ENCODE measurements at places on chromosomes 16 and 17.

DNA sequence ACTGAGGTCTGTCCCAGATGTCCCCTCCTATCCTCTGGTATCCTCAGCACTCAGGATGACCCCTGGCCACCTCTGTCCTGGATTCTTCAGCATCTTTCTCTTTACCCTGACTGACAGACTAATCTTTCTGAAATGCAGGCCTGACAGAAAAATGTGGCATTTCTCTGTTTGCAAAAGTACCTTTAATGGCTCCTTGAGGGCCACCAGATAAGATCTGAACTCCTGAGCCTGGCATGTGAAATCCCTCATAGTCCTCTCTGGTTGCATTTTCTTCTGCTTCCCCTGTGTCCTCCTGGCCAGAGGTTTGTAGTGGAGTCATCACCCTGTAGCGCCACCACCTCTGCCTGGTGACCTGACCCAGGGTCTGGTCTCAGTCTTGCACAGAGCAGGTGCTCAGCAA, 2.0 kb upstream of the ELMO3 start:
- DNase-seq: no peak

- no peak for DNase-seq
Measured at GRCh38 chr16:60181536-60181935, 1447.4 kb upstream of the GOT2 start.

GRCh38 chr17:81513753-81514488, 1.3 kb upstream of the ACTG1 start:
- DNase-seq: no peak

- DNase-seq: no peak
Measured at GRCh38 chr16:27355610-27356009, 41.8 kb downstream of the IL4R start.

DNA sequence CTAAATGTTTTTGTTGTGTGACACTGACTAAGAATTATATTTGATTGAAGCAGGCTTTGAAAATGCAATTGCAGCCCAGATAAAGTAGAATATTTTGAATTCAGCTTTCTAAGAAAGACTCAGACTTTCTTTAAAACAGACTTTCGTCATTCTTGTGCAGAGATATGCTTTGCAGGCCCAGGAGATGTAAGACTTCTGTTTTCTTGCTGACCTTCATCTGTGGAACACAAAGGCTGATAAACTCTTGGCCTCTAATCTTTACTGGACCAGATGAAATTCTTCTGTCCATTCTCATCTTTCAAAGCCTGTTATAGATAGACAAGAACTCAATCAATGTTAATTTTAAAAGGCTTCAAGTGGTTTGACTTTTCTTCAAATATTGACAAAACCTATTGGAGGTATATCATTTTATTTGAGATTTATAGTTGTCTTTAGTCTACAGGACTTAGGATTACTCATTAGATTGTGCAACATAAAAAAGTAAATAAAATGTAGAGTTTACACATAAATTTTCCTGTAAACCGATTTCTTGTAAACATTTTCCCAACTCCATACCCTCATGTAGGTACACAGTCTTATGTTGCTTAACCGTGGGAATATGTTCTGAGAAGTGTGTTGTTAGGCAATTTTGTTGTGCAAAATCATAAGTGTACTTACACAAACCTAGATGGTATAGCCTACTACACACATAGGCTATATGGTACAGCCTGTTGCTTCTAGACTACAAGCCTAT, 94.2 kb downstream of the MAP2K4 start:
- no peak for DNase-seq

- DNase-seq: no peak
Measured at GRCh38 chr17:43402078-43402477, 3.3 kb downstream of the ARL4D start.

DNA sequence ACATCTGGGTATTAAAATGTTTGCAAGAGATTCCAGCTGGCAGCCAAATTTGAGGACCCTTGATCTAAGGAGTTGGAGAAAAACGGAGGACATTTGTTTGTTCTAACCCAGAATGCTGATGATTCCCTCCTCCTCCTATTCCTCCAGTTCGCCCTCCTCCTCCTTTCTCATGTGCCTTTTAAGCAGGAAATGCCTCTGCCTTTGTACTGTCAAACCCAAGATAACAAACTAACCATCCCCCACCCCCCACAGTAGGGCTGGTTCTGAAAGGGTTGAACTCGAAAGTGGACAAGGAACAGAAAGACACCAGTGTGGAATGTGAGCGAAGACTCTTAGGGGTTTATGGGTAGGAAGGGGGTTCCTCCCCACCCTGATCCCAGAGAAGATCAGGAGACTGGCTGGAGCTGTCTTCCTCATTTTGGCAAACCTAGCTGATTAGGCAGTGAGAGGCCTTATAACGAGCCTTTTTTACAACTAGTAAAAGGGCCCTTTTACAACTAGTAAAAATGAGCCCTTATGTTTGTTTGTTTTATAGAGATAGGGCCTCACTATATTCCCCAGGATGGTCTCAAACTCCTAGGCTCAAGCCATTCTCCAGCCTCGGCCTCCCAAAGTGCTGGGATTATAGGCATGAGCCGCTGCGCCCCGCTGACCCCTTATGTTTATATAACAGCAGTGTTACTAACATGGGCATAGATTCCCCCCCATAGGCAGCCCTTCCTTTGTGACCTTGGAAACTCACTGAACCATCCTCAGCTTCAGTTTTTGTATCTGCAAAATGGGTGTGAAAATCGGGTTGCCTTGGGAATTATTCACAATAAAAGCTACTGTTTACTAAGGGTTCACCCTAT, 975 bp downstream of the CHD9 start:
- no peak for DNase-seq

DNA sequence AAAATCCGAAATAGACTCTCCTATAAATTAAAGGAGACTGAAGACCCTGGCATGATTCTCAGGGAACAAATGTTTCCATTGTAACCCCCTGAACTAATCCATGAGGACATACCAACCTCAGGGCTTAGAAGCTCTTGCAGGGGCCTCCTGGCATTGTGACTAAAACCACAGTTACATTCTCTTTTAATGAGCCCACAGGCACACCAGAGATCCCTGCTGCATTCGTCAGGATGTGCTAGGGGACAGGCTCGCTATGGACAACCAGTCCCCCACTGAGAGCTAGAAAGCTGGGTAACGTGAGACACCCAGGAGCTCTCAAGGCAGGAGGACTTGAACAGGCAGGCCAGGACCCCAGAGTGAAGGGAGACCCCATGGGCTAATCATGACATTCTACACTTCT, 140.6 kb upstream of the TNRC6C start:
- DNase-seq: no peak

GRCh38 chr16:24353622-24354021, 97.5 kb downstream of the CACNG3 start:
- no peak for DNase-seq

- DNase-seq: no peak
Measured at GRCh38 chr16:90037276-90037675, 18.0 kb upstream of the DBNDD1 start.

GRCh38 chr16:17228048-17228707, 242.6 kb downstream of the XYLT1 start:
- DNase-seq: no peak

- no peak for DNase-seq
Measured at GRCh38 chr17:37220607-37220953, 155.2 kb upstream of the C17orf78 start.

Measured in activated gamma-delta T cell treated with anti-CD3 and anti-CD28 coated beads, Interleukin-2, amount 50 U/mL, for 16 hours (primary cell).